ENCODE measurements at places on chromosomes 3 and 15. TPM values are rescaled to one million over a fixed set of nuclear protein-coding genes. Genes with fewer than 3 reads are reported as not detected.

Gene SCAPER
- total RNA-seq: 3.1 TPM

Gene C3orf52
- total RNA-seq: 14.7 TPM

Gene PPCDC
- 16.2 TPM for total RNA-seq

Gene CASR
- not detected for total RNA-seq

Gene SLC28A2
- total RNA-seq: not detected

Gene KLF13
- total RNA-seq: 99.2 TPM

Gene ATP11B
- total RNA-seq: 10.4 TPM

Measured in A549 treated with CORT108297 at 1 μM for 4 hours (cell line).